ENCODE measurements at places on chromosomes 3 and 15. TPM values are rescaled to one million over a fixed set of nuclear protein-coding genes. Genes with fewer than 3 reads are reported as not detected.

DNA sequence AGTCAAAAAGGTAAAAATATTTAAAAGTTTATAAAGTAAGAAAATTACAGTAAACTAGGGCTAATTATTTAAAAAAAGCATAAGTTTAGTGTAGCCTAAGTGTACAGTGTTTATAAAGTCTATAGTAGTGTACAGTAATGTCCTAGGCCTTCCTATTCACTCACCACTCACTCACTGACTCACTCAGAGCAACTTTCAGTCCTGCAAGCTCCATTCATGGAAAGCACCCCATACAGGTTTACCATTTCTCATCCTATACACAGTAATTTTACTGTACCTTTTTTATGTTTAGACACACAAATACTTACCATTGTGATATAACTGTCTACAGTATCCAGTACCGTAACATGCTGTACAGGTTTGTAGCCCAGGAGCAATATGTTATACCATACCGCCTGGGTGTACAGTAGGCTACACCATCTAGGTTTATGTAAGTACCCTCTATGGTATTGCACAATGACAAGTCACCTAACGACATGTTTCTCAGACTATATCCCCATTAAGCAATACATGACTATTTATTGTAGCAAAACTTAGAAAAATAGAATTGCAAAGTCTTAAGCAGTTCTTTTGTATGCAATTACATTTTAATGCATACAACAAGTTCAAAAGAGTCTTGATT is 19.5 kb downstream of the AVEN start:
- H3K4me3 ChIP-seq = no peak overlapping the region
- no peaks in the 10 kb centered on the region for H3K36me3 ChIP-seq
- no peak overlapping the region for H3K27ac ChIP-seq

DNA sequence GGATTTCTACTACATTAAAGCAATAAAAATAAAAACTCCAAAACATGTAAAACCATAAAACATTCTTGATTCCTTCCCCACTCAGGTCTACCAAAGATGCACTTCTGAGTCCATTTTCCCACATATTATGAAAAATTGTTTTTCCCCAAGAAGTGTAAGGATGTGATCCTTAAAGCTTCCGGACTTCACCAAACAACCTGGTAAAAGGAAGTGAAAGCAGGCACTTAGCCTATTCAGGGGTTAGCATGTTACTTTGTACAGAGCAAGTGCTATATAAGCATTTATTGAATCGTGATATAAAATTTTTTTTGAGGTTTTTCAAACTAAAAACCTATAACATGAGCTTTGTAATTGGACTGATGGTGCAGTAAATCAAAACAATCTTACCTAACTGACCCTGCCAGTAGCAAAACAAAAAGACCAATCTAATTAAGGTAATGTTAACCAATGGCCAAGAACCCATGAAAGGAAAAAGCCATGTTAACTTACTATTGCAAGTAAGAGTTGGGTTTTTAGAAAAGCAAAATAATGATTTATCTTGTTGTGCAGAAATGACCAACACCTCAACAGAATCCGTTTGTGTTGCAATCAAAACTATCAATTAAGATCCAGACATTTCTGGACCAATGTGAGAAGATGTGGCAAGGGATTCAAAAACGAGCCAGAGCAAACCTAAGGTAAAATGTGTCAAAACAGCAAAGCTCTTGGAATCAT is 1.8 kb downstream of the SETD2 start:
- H3K4me3 ChIP-seq = peak overlapping the region; percentile 90
- H3K27ac ChIP-seq = peak overlapping the region; percentile 97
- no peak for DNase-seq
- no peaks in the 10 kb centered on the region for H3K27me3 ChIP-seq

DNA sequence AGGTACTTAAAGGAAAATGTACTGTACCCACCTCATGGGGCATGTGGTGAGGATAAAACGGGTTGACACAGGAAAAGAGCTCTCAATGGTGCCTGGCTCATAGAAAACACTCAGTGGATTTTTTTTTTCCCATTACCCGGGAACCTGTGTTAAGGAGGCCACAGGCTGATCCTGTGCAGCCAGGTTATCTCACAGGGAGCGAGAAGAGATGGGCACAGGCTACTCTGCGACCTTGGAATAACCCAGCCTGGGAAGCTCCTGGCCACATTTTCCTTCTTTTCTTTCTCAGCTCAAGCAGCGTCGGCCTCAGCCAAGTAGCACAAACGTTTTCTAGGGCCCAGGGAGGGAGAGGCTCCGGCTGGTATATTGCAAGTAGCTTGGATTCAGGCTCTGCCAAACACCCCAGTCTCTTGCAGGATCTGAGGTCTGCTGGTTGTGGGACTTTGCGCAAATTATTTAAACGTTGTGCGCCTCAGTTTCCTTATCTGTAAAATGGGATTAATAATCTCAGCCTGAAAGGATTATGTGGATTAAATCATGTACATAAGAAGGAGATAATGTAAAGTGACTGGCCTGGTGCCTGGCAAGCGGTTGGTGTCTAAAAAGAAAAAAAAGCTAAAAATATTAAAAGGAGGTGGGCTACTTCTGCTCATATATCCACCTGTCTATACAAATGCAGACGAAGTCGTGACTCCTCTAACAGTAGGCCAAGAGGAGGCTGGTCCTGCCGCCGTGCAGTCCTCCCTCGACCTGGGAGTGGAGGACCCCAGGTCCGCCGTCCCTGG is 2.2 kb downstream of the FURIN start:
- peaks cover 71% of the 10 kb centered on the region for H3K4me1 ChIP-seq
- H3K4me3 ChIP-seq = peak overlapping the region; percentile 81
- H3K36me3 ChIP-seq = peaks cover 3% of the 10 kb centered on the region
- no peak for DNase-seq
- H3K27me3 ChIP-seq = no peaks in the 10 kb centered on the region

TEX9 gene
- 9.0 TPM for total RNA-seq

DNA sequence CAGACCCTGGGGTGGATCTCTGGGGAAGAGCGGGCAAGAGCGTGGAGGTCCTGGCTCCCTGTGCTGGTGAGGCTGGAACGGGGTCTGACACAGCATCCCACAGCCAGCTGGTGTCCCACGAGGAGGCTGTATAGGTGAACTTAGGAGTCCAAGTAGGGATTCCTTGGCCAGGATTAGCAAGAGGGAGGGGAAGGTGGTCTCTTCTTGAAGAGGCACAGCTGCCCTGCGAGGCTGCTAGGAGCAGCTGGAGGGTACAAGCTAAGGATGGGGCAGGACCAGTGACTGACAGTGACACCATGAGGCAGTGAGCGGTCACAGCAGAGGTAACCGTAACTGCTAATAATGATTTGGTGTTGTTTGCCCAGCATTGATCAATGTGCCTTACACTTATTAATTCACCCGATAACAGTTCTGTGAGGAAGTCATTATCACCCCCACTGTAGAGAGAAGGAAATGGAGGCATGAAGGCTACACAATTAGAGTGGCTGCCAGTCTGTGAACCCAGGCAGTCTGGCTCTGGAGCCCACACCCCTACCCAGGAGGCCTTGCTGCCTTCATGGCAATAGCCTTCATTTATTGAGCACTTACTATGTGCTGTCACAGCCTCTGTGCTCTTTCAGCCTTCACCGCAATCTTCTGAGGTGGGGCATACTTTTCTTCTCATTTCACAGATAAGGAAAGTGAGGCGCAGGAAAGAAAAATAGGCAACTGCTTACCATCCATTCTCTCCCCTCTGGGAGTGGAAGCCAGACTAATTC is 59.4 kb downstream of the TMEM44 start:
- no peak overlapping the region for H3K27ac ChIP-seq
- H3K36me3 ChIP-seq = no peaks in the 10 kb centered on the region
- H3K27me3 ChIP-seq = no peaks in the 10 kb centered on the region
- H3K4me3 ChIP-seq = no peak overlapping the region
- H3K4me1 ChIP-seq = peaks cover 15% of the 10 kb centered on the region

ZNF385D gene
- total RNA-seq = 3.7 TPM

ATP13A5 gene
- 4.8 TPM for total RNA-seq

- no peaks in the 10 kb centered on the region for H3K4me1 ChIP-seq
- H3K27ac ChIP-seq = no peak overlapping the region
- no peaks in the 10 kb centered on the region for H3K36me3 ChIP-seq
- DNase-seq = no peak
- no peaks in the 10 kb centered on the region for H3K27me3 ChIP-seq
These were observed 351.3 kb upstream of the CCDC54 start for GRCh38 chr3:107025961-107026360.

GRCh38 chr3:55482496-55483195 is 4.5 kb downstream of the WNT5A start:
- H3K36me3 ChIP-seq = no peaks in the 10 kb centered on the region
- H3K4me3 ChIP-seq = peak overlapping the region; percentile 44
- no peak for DNase-seq
- no peak overlapping the region for H3K27ac ChIP-seq
- peaks cover 40% of the 10 kb centered on the region for H3K27me3 ChIP-seq
- peaks cover 53% of the 10 kb centered on the region for H3K4me1 ChIP-seq

DNA sequence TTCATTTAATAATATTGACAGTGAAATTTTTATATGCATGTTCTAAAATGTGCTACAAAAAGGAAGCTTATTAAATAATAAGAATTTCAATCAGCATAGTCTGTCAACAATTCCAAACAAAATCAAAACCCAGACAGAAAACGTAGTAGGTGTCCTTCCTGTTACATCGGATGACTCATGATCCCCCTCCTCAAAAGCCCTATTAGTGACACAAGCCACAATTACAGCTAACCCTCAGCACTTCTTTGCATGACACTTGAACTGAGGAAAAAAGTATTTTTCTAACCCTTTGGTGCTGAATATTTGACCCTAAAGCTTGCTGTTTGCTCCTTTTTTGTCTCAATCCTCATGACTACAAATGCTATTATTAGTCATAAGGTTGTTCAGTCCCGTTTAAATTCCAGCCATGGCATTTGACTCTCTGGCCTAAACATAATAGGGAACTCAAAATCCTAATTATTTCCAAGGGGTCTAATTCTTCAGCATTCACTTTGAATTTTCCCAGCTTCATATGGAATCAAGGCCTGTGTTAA is 78.1 kb downstream of the COL8A1 start:
- no peak overlapping the region for H3K27ac ChIP-seq
- no peak overlapping the region for H3K4me3 ChIP-seq
- no peak for DNase-seq
- H3K4me1 ChIP-seq = peaks cover 6% of the 10 kb centered on the region

CYP1A2 gene
- total RNA-seq = not detected

GOLGB1 gene
- total RNA-seq = 98.4 TPM
